Astrocyte (in vitro differentiated cells and primary cell): ENCODE measurements at places on chromosomes 6 and 20. TPM values are rescaled to one million over a fixed set of nuclear protein-coding genes. Genes with fewer than 3 reads are reported as not detected.

- DNase-seq: no peak
Measured at GRCh38 chr20:37651932-37652331, 41.9 kb upstream of the CTNNBL1 start.

DNA sequence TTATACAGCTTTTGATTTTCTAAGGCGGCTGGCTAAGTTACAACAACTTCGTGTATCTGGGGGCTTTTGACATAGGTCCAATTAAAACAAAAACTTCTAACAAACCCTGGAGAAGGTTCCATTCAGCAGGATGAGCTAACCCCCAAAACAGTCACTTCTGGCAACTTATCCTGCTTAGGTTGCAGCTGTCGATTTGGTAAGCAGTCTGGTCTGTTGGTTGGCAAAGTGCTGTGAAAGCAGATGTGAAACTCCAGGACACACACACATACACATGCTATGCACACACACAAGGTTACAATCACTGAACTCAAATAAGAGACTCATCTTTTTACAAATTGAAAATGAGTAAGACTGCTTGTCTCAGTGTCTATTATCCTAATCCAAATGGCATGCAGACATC, 119.0 kb upstream of the STMND1 start:
- DNase-seq: peak; percentile 99

The KCNB1 gene
- total RNA-seq: 0.38 and 0.48 TPM in 2 replicates

The GPLD1 gene
- 0.60 and 0.75 TPM in 2 replicates for total RNA-seq

The SLC17A2 gene
- total RNA-seq: not detected in 2 replicates

The CD83 gene
- 1.6 and 1.8 TPM in 2 replicates for total RNA-seq

The SNX21 gene
- total RNA-seq: 13.3 and 14.2 TPM in 2 replicates

- no peak for DNase-seq
Measured at GRCh38 chr6:169144356-169144755, 109.3 kb downstream of the THBS2 start.

DNA sequence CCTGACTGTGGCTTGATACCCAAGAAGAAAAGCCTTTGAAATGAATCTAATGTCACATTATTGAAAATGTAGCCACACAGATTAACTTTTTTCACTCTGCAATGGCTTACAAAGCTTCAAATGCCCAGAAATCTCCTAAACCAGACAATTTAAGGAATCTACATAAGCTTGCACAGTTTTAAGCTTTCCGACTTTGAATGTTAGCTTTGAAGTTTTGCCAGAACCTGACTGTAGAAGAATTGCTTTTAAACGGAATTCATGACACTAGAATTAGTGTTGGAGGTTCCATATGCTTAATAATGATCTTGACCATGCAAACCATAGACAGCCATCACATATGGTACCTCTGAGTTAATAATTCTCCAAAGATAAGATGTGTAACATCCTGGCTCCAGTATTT, 798.5 kb upstream of the EPHA7 start:
- no peak for DNase-seq

The WFDC11 gene
- not detected in 2 replicates for total RNA-seq

The SLC13A3 gene
- total RNA-seq: 0.50 and 0.66 TPM in 2 replicates

DNA sequence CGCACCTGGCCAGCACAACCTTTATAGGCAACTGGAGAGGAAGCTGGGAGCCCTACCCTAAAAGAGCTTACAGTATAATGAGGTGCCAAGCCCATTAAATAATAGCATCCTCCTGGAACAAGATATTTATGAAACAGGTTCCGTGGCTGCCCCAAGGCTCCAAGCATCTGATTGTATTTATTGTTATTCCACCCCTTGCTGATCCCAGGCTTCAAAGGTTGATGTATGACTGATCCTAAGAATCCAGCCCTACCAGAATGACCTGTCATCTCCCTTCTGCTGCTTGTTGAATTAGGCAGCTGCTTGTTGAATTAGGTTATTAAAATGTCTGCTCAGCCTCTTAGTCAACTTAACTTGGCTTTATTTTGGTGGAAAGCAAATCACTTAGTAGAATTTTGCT, 35.2 kb upstream of the SASH1 start:
- DNase-seq: no peak

DNA sequence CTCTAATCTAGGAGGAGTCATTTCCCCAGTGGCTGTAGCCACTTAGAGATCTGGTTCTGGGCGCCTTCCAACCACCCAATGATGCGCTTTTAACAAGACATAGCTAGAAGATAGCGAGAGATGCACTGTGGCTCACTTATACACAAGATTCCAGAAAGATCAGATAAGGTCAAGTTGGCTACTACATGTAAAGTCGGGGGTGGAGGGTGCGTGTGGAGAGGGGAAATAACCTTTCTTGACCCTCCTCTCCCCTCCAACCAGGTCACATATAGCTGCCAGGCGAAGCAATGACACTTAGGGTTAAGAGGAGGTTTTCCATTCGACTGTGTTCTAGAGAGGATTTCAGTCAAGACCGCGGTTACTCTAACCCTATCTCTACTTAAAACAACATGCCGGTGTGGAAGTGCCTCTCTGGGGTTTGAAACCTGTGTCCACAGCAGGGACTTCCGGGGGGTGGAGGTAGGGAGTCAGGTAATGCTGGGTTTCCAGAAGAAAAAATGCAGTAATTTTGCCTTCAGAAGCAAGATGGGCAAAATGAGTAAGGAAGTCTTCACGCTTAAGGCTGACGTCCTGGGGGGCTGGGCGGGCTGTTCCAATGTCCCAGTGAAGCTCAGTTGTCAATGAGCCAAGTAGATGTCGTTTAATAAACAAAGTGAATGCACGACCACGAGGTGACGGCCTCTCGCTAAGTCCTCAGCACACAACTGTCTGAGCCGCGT, 1.8 kb upstream of the SIM1 start:
- DNase-seq: no peak

DNA sequence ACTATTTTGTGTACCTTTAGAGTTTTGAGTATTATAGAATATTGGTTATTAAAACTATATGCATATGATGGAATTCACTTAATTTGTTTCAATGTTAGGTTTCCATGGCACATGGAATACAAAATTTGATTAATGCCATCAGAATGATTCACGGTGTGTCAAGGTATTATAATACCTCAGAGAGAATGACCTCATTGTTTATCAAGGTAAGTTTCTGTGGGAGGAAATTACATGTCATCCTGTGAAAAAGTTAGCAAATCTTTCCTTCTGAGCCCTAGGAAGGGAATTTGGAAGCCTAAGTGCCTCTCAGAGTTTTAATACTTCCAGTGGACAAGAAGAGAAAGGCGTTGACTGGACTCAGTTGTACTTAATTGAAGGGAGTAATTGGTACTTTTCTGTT, 40.8 kb downstream of the DNAH8 start:
- DNase-seq: no peak

The PRL gene
- not detected in 2 replicates for total RNA-seq

DNA sequence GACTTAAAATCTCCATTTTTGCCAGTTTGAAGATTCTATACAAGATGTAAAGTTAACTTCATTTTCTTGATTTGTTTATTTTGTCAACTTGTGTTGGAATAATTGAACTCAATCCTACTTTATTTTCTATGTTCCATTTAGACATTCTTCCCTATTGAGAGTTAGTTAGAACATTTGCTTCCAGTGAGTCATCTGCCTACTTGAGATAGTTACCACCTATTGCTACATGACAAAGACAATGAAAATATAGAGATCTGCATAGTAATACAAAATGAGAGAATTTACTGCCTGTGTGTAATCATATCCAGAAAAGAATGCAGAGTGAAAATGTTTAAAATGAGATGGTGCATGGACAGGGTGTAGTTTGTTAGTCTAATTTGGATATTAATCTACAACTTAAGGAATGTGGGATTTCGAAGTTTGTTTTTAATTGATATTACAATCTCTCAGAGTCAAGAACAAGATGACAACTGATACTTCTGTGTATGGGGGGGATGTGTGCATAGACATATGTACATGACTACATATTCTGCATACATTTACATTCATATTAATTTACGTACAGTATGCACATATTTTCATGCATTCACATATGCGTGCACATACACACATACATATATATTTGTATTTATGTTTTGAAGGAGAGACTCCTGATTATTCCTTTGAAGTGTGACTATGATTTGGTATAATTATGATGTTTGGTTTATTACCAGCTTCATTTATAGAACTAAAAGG, 420.1 kb downstream of the NKAIN2 start:
- DNase-seq: peak; percentile 75

DNA sequence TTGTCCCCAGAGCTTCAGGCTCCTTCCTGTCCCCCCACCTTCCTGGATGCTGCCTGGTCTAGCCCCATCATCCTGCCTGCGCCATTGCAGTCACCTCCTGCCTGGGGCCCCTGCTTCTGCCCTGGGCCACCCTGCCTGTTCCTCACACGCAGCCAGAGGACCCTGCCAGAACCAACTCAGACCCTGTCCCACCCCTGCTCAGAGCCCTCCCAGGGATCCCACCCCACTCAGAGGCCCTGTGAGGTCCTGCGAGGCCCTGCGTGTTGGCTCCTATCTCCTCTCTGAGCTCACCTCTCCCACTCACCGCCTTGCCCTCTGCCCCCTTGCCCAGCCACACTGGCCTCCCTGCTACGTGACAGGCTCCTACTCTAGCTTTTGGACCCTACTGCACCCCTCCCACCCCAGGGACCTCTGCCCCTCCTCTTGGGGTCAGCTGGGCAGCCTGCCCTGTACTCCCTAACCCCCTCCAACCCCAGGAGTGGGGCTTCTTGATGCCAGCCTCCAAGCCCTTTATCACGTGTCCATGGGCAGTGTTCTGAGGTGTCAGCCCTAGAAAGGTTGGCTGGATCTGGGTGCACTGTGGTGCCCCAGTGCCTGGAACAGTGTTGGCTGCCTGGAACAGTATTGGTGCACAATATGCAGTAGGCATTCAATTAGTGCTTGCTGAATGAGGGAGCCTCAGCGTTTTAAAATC, 68.3 kb downstream of the CEBPB start:
- DNase-seq: no peak

DNA sequence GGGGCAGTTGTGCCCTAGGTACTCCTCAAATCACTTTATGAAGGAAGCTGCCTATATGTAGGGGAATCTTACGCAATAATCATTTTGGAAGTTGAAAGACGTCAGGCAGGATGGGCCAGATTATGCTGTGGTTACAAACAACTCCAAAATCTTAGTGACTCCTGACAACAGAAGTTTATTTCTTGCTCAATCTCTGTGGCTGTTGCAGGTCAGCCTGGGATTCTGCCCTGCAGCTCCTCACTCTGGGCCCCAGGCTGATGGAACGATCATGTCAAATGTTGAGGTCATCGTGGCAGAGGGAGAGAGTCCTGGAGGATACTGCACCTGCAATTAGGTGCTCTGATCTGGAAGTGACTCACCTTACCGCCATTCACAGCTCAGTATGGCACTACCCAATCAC, 88.4 kb downstream of the ZDHHC14 start:
- DNase-seq: no peak

GRCh38 chr6:83872386-83873118, 13.1 kb downstream of the CYB5R4 start:
- DNase-seq: no peak

DNA sequence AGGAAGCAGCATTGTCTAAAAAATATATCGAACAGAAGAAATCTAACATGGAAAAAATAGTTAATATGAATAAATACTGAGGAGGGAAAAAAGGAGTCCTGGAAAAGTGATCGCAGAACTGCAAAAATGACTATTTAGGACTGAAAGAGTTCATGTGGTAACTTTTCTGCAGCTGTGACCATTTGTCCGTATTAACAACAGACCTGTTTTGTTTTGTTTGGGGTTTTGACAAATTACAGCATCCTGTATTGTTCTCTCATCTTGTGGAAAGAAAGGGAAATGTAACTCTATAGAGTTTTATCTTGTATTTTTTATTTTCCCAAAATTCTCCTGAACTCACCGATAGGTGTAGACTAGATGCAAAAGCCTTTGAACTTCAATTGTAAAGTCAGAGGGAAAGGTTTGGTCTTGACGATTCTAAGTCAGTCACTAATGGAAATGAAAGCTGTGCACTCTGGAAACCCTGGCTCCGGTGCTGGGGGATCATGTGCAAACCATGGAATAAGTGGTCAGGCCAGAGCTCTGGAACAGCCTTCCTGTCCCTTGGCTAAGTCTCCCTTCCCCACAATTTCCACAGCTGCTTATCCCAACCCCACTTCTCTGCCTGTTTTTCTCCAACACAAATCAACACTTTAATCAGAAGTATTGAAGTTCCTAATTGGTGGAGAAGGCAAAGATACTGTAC, 51.2 kb upstream of the MARCKS start:
- no peak for DNase-seq

- no peak for DNase-seq
Measured at GRCh38 chr20:49712118-49712517, 1.6 kb downstream of the B4GALT5 start.

The SRF gene
- 53.5 and 54.9 TPM in 2 replicates for total RNA-seq

The BMP7 gene
- 12.3 and 15.3 TPM in 2 replicates for total RNA-seq

The TAAR8 gene
- total RNA-seq: not detected in 2 replicates

- no peak for DNase-seq
Measured at GRCh38 chr6:80259118-80259517, 152.6 kb downstream of the BCKDHB start.

GRCh38 chr6:31116661-31117385, 2.2 kb downstream of the PSORS1C1 start:
- DNase-seq: no peak

The IMPG1 gene
- total RNA-seq: not detected in 2 replicates

The PDE7B gene
- 0.19 and 0.27 TPM in 2 replicates for total RNA-seq

- DNase-seq: no peak
Measured at GRCh38 chr6:28580475-28580874, 54.8 kb downstream of the GPX5 start.

- no peak for DNase-seq
Measured at GRCh38 chr6:978937-979685, 286.2 kb upstream of the EXOC2 start.
